ENCODE measurements at places on chromosomes 16 and 17.

- DNase-seq: no peak
Observed at GRCh38 chr16:84252184-84252583, 12.4 kb upstream of the KCNG4 start.

DNA sequence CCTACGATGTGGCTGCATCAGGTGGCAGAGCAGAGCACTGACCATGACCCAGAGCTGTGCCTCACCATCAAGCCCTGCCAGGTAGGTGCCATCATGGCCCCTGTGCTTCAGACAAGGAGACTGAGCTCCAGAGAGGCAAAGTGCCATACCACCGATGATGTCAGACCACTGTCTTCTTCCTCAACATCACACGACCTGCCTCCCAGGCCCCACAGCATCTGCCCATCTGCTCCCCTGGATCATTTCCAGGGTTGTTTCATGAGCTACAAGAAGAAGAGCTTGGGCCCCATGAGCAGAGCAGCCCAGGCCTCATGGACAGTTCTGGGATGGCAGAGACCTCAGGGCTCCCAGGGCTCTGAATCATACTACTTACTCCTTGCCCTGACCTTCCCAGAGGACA is 9.9 kb downstream of the XYLT1 start:
- DNase-seq: no peak

- DNase-seq: no peak
Observed at GRCh38 chr16:19861811-19862327, 22.8 kb downstream of the GPRC5B start.

- no peak for DNase-seq
Observed at GRCh38 chr17:60163108-60163784, 13.5 kb downstream of the CA4 start.

DNA sequence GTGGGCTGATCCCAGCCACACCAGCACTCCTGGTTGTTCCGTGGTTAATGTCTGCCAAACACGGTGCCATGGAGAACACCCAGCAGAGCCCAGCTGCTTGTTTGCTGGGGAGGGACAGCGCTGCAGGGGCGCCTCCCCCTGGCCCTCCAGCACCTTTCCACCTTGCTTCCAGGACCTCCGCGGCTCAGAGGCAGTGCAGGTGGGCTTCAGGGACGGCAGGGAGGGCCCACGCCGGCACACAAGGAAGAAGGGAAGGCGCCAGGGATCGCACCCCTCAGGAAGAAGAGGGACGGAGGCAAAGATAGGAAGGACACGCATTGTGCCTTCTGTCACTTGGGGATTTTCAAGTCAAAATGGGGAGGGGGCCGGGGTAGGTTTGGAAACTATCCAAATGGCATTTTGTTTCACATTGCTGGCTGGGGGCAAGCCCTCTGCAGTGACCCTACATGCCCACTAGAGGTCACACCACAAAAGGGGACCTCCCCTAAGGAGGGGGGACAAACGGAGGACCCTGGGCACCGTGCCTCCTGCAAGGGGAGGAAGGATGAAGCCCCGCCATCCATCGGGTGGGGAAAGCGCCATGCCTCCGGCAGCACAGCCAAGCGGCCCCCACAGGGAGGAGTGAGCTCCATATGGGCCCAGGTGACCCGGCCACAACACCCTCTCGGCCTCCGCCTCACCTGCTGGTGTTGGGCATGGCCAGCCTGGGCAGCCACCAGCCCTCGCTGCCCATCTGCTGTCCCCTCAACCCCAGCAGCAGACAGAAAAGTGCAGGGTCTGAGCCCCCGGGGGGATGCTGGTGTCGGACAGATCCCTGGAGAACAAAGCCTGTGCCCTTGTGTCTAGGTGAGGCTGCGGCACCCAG is 7.5 kb upstream of the C16orf95 start:
- no peak for DNase-seq

DNA sequence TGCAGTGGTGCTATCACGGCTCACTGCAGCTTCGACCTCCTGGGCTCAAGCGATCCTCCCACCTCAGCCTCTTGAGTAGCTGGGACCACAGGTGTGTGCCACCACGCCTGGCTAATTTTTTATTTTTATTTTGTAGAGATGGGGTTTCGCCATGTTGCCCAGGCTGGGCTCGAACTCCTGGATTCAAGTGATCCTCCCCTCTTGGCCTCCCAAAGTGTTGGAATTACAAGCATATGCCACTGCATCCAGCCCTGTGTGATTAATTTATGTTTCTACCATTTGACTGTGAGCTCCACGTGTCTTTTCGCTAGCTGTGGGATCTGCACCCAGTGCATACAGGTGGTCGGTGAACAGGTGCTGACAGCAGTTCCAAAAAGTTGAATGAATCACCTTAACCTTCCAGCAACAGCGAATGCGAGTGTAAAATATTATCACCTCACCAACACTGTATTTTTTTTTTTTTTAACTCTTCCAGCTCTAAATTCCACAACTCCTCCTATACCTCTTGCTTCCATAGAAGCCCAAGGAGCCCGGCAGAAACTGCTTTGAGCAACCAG is 484 bp upstream of the NUDT7 start:
- no peak for DNase-seq

DNA sequence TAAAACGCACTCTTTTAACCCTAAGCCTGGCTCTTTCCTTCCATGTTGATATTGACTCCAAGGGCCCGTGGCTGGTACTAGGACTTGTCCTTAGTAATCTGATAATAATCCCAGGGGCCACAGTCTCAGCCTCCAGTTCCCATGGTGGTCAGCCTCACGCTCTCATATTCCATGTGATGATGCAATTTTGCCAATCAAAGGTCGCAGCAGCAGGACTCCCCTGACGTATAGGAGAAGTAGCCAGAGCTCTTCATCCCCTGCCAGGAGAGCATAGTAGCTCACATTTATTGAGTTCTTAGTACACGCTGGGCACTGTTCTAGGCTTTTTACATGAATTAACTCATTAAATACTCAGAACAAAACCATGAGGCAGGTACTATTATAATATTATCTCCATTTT is 42.4 kb downstream of the CD300LF start:
- DNase-seq: no peak

GRCh38 chr17:35051183-35051578 is 12.3 kb downstream of the RFFL start:
- DNase-seq: no peak

DNA sequence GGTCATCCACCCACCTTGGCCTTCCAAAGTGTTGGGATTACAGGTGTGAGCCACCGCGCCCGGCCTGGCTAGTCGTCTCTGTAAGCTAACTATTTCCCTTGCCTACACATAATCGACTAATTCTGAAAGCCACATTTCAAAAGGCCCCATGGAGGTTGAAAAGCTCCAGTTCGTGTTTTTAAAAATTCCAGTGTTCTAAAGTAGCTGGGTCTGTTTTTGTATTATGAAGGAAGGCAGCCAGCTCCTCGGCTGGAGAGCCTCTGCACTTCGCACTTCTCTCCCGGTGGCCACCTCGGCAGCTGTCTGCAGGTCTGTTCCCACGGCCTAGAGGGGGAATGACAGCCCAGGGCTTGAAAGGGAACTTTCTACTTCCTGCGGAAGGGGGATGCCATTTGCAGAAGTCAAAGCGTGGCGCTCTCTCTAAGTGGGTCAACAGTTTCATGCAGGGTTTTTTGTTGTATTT is 16.9 kb downstream of the HASPIN start:
- no peak for DNase-seq

DNA sequence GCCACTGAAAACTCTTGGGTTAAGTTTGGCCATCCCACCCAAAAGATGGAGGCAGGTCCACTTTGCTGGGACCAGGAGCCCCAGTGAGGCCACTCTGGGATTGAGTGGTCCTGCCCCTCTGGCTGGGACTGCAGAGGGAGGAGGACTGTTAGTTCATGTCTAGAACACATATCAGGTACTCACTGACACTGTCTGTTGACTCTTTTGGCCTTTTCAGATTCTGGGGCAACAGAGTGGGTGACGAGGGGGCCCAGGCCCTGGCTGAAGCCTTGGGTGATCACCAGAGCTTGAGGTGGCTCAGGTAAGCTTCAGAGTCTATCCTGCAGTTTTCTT is 19.5 kb upstream of the CYLD start:
- no peak for DNase-seq

- peak; percentile 72 for DNase-seq
Observed at GRCh38 chr17:48543107-48543853, 1.6 kb downstream of the HOXB2 start.

GRCh38 chr16:89599451-89599858 is 14.0 kb upstream of the DPEP1 start:
- DNase-seq: no peak

DNA sequence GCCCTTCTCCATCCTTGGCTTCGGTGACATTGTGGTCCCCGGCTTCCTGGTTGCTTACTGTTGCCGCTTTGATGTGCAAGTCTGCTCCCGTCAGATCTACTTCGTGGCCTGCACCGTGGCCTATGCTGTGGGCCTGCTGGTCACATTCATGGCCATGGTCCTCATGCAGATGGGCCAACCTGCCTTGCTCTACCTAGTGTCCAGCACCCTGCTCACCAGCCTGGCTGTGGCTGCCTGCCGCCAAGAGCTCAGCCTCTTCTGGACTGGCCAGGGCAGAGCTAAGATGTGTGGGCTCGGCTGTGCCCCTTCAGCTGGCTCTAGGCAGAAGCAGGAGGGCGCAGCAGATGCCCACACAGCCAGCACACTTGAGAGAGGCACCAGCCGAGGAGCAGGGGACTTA is 1.5 kb downstream of the SPPL2C start:
- no peak for DNase-seq

GRCh38 chr17:63942309-63942985 is 10.3 kb upstream of the CD79B start:
- no peak for DNase-seq

DNA sequence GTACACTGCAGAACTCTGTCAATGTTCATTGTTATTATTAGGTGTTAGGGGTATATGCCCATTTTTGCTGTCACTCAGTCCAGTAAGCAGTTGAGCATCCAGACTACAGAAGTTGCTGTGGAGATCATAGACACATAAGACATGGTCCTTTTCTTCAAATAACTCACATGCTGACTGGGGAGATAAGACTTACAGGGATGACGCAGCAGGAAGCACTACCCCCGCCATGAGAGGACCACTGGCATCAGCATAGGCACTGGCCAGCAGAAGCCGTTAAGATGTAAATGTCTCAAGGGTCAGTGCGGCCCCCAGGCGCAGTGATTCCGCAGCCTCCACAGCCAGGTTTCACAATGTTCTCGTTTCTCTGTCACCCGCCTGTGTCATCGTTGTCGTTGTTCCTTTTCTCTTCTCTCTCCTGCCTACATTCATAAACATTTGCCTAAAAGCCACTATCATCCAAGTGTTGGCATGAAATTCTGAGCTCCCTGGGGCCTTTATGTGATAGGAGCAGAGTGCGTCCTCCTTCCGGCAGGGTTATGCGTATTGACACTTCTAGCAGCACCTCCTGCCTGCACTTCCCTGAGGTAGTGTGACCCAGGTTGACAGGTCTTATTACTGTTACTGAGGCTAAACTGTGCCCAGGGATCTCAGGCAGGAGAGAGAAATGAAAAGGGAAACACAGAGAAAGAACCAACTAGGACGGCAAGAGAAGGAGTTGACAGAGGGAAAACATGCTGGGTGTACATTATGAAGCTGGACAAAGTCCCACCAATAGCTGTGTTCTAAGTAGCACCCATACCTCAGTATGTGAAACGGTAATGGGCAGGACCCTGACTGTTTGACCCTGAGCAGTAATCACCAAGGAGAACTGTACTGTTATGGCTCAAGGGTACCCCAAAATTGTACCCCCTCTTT is 17.9 kb downstream of the TANGO6 start:
- no peak for DNase-seq

DNA sequence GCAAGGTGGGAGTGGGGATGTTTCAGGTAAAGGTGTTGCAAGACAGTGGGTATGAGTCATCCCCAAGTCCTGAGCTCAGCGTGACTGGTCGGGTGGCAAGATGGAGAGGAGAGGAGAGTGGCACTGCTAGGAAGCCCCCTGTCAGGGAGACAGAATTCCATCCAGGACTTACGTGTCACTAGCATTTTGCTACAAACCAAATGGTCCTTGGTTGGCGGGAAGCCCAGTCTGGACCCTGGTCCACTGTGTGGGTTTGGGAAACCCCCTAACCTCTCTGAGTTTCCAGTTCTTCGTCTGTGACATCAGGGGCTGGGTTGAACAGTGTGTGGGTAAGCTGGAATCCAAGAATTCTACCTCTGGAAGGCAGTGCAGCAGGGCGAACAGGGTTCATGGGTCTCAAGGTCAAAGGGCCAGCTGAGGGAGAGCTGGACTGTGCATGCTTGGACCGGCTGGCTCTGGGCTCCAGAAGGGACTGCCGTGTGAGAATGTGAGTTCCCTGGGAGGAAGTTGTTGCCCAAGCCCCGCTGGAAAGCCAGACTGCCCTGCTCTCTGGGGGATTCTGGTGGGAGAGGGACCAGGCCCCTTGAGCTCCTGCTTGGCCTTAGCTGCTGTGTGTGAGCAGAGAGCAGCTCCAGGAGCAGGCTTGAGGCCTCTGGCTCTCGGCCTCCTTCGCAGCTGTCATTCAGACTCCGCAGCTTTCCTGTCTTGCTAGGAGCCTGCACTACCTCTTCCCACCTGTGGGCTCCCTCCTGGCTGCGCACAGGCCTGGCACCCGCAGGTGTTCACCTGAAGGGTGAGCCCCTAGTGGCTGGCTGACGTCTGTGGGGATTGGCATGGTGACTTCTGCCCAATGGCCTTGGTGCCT is 84.6 kb downstream of the NT5M start:
- no peak for DNase-seq

GRCh38 chr16:56923481-56924091 is 8.4 kb upstream of the HERPUD1 start:
- DNase-seq: no peak

GRCh38 chr17:59668816-59669215 is 38.4 kb downstream of the PTRH2 start:
- no peak for DNase-seq

DNA sequence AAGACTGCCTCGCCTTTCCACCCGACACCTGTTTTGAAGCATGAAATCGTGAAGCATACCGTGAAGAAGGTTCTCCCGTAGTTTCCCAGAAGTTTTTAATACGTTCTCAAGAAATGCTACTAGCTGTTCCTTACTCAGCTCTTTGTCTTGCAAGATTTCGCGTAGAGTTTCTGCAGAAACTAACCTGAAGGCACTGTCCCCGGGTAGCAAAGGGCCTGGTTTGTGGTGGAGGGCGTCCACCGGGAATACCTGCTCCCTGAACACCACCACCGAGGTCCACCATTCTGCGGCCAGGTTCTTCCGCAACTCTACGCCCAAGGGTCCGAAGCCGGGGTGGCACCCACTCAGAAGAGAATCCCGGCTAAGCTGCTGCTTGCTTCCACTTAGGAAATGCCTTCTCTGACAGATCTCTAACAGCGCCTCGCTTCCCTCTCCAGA is 487 bp downstream of the POLG2 start:
- no peak for DNase-seq

- no peak for DNase-seq
Observed at GRCh38 chr17:48244121-48244711, 136.7 kb downstream of the SNX11 start.

All from left forelimb (tissue), 1 donor.